ENCODE measurements at places on chromosomes 13 and 19.

- no peak for DNase-seq
Measured at GRCh38 chr13:71457645-71458044, 409.4 kb downstream of the DACH1 start.

DNA sequence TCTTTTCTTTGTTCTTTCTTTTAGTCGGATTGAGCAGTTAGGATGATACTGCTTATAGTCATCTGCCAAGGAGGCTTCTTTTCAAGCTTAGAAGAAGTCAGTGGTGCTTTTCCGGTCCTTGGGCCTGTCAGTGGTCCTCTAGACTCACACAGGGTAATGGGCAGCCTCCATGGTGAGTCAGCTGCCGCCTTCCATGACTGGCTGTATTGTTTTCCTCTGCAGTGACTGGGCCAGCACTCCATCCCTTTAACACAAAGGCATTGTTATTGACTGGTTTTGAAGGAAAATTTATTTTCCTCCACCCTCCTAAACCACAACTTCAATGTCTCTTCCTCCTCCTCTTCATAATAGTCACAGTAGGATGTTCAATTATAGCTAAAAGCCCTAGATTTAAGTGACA, 47.1 kb upstream of the CNMD start:
- no peak for DNase-seq

GRCh38 chr13:92901739-92902138, 324.9 kb upstream of the GPC6 start:
- DNase-seq, result no peak

DNA sequence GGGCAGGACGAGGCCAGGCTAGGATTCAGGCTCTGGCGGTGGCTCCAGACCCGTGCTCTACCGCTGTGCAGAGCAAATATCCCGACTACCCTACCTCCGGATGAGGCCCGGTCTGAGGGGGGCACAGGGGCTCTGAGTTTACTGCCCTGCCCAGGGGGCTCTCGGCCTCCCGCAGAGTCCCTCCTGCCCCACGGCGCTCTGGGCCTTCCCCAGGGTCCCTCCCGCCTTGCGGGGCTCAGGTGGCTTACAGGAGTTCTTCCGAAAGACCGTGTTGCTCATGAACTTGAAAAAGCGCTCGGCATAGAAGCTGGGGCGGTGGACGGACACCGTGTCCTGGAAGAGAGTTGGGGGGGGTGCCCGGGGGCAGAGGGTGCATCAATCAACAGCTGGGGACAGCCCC, 19.1 kb upstream of the CACTIN start:
- no peak for DNase-seq

- no peak for DNase-seq
Measured at GRCh38 chr13:45623516-45624090, 8.1 kb upstream of the ERICH6B start.

Data from CMK (cell line).